ENCODE measurements at places on chromosomes 2 and 18. TPM values are rescaled to one million over a fixed set of nuclear protein-coding genes. Genes with fewer than 3 reads are reported as not detected.

DNA sequence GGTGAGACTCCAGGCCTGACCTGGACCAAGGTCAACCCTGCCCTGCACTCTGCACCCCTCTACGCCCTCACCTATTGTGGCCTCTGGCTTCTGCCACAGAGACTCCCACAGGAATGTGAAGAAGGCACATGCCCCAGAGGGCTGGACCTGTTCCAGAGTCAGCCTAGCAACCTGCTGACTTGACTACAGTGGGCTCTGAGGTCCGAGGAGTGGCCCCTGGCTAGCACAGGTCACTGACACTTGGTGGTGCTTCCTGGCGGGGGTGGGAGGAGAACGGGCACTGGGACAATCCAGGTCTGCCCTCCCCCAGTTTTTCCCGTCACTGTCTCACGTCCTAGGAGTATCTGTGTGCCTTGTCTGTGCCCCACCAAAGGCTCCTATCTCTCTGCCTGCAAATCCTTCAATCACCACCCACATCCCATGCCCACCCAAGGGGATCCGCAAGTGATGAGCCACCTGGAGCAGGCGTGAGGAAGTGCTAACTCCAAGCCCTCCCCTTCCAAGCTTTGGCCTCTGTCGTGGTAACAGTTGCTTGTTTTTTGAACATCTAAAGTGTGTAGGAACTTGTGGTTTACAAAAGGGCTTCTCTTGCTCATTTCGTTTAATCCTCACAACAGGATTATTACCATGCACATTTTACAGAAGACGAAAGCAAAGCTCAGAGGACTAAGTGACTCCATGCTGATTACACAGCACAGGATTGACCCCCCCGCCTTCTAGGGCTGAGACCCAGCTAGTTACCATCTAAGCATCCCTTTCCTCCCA is 86.2 kb downstream of the MCFD2 start:
- DNase-seq, result no peak

DNA sequence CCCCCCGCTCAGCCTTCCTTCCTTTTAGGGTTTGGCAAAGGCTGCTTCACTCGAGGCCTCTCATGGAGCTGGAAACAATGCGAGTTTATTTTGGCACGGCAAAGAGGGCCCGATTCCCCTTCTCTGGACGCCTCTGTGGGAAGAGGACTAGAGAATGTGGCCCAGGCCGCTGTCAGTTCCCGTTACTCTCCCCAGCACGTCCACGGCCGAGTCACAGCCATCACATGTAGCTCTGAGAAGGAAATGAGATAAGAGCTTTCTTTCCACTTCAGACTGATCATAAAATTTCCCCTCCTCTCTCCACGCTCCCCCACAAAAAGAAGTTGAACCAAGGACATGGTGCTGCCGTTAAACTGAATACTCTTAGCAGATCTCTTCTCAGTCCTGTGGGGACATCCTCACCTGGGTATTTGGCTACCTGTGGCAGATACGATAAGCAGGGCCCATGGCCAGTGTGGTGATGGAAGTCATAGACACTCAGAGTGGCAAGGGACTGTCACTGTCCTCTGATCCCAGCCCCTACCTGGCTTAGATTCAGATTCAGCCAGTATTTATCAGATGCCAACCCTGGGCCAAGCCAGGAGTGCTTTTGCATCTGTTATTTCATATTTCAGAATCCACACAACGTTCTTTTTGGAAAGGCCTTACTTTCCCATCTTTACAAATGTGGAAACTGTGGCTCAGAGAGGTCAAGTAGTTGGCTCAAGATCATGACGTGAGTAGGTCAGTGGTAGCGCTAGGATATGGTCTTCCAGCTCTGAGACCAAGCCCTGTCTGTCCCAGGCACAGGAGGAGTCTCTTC is 101.2 kb downstream of the MCFD2 start:
- DNase-seq, result no peak

Gene CDH2
- total RNA-seq, result 0.17 TPM

Gene POTEJ
- not detected for total RNA-seq

GRCh38 chr2:55165626-55166025 is 66.5 kb downstream of the CLHC1 start:
- no peak for DNase-seq

Gene SOX11
- total RNA-seq, result not detected

GRCh38 chr18:6270771-6271216 is 143.9 kb downstream of the L3MBTL4 start:
- no peak for DNase-seq

GRCh38 chr2:111105926-111106325 is 14.8 kb upstream of the BCL2L11 start:
- no peak for DNase-seq

DNA sequence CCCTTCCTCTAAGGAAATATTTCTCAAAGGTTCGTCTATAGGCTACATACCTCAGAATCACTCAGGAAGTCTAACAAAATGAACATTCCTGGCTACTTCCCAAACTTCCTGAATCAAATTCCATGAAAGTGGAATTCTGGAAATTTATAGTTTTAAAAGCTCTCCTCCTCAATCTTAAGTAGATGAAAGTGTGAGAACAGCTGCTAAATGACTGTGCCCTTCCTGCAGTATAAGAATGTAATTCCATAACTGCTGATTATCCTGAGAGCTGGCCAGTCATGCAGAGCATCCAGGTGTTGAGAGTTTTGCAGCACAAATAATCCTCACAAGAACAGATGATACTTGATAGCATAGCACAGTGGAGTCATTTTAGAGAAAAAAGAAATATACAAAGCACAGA is 265.0 kb downstream of the KCNJ3 start:
- no peak for DNase-seq

All from CD8-positive, alpha-beta T cell (primary cell).